Inflammatory macrophage (primary cell): ENCODE measurements at places on chromosomes 3 and 15.

GRCh38 chr15:52677593-52678467 is 1.4 kb downstream of the ATOSA start:
- DNase-seq, result peak; percentile 38

DNA sequence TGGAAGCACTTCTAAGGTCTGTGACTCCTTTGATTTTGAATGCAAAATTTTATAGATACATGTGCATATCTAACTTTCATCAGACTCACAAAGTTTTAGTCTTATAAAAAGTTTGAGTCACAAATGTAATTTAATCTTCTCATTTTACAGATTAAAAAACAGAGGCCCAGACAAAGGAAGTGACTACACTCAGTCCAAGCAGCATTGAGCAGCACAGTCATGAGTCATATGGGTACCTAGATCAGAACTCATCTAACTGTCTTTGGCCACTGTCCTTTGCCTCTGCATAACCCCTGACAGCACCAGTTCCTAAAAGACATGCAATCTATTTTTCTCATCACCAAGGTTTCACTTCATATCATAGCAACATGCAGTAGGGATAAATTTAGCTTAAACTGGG is 210.7 kb upstream of the KCNH8 start:
- no peak for DNase-seq

GRCh38 chr3:139301183-139301582 is 42.6 kb upstream of the MRPS22 start:
- DNase-seq, result no peak

- no peak for DNase-seq
Observed at GRCh38 chr15:74763416-74763815, 14.8 kb downstream of the CYP1A2 start.

- peak; percentile 98 for DNase-seq
Observed at GRCh38 chr15:70348581-70349344, 251.0 kb upstream of the TLE3 start.

GRCh38 chr3:101138817-101139216 is 145.6 kb upstream of the ABI3BP start:
- no peak for DNase-seq

DNA sequence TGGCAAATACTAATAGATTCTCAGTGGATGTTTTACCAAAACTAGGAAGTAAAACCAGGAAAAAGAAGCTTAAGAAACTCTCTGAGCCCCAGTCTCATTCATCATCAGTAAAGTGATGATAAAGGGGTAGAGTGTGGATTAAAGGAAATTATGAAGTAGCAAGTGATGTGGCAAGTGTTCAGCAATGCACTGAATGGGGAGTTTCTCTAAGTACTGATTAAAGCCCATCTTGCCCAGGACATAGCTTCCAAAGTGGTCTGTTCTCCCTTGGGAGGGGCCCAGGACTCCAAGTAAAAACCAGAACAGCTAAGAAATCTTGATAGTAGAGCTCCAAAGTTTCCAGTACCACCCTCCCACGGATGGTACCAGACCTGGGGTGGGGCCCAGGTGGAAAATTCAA is 137.3 kb downstream of the WNT5A start:
- DNase-seq, result no peak

- no peak for DNase-seq
Observed at GRCh38 chr15:90099868-90100831, 2.1 kb downstream of the IDH2 start.

- no peak for DNase-seq
Observed at GRCh38 chr3:134313847-134314587, 60.2 kb downstream of the AMOTL2 start.

DNA sequence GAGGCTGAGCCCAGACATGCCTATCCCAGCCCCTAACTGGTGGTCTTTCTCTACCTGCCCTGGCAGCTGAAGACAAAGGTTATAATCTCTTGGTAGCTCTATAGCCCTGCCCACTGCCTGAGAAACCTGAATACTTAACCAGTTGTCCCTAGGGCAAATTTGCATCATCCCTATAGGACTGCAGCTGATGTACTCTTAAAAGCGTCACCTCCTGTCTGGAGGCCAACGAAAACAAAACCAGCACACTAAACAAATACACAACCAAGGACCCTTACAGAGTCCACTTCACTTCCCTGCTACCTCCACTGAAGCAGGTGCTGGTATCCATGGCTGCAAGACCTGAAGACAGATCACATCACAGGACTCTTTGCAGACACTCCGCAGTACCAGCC is 98.0 kb downstream of the KCNAB1 start:
- DNase-seq, result no peak

DNA sequence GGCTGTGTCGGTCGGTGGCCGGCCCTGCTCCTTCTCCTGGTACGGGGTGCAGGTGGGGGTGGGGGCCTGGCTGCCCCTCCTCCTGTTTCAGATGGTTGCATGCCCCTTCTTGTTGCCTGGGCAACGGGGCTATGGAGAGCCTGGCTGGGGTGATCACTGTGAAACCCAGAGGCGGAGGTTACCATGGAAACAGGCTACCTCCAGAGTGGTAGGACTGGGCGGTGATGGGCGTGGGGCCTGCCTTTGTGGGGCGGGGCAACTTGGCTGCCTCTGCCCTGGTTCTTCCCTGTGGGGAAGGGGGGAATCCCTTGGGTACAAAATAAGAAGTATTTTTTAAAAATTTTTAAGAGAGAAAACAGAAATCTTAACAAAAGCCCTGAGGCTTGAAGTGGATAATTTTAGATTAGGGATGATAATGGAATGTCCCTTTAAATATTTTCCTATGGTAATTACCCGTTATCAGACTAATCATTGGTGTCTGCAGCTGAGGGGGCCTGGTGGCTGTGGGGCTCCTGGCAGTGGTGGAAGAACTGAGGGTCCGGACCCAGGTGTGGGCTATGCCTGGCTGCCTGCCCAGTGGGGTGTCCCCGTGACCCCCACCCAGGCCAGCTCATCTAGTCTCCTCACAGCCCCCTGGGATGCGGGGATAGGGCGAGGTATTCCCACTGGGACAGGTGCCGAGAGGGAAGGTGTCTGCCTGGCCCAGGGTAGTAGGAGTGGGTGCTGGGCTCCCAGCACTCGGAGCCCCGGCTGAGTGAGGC is 32.5 kb downstream of the PLXNA1 start:
- no peak for DNase-seq

DNA sequence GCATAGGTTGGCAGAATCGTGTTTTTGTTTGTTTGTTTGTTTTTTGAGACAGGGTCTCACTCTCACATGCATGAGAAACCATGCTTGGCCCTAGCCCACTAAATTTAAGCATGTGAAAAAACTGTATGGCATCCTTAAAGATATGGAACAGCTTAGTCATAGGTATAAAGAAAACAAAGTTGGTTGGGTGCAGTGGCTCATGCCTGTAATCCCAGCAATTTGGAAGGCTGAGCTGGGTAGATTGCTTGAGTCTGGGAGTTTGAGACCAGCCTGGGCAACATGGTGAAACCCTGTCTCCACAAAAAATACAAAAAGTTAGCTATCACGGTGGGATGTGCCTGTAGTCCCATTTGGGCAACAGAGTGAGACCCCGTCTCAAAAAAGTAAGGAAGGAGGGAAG is 25.2 kb downstream of the EXD1 start:
- no peak for DNase-seq

- DNase-seq, result no peak
Observed at GRCh38 chr15:100740138-100740537, 137.7 kb downstream of the ASB7 start.

DNA sequence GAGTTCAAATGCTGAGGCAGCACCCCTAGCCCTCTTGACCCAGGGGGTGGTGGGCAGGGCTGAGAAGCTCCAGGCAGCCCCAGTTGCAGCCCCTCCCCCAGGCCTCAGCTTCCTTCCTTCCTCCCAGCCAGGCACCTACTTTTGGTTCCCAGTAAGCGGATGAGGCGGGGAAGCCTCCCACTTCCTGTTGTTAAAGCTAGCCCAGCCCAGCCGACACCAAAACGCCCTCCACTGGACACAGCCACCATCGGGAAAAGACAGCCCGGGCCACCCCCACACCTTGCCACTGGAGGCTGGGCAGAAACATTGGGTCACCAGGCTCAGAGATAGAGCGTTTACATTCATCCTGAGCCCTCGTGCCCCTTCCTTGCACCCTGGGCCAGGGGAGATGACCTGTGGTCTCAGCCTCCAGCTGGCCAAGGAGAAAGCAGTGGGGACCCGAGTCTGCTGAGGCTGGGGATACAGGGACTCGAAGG is 3.5 kb downstream of the DUSP7 start:
- peak; percentile 93 for DNase-seq

DNA sequence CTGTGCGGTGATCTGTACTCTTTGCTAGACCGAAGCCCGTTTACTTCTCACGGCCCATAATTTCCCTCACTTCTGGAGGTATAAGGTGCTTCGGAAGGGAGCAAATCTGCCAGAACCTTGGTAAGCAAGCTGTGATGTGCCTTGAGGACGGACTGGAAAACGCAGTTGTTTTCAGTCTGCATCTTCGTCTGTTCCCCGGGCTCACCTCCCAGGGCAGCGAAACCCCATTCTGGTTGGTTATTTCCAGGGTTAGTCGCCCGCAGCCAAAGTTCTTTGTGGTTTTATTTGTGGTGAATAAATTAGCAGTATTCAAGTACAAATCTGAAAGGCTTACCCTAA is 401 bp downstream of the RAMAC start:
- DNase-seq, result peak; percentile 5

DNA sequence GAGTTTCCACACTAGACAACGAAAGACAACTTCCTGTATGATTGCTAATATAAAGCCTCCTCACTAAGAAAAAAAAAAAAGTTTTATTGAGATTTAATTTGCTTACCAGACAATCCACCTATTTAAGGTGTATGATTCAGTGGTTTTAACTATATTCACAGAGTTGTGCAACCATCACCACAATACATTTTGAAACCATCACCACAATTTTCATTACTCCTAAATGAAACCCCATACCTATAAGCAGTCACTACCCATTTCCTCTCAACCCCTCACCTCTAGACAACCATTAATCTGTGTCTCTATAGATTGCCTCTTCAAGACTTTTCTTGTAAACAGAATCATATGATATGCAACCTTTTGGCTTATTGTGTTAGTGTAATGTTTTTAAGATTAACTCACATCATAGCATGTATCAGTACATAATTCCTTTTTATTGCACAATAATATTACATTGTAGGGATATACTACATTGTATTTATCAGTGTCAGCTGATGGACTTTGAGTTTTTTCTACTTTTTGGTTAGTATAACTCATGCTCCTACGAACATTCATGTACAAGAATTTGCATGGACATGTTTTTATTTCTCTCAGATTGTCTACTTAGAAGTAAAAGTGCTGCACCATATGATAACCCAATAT is 339.7 kb downstream of the NLGN1 start:
- DNase-seq, result no peak

DNA sequence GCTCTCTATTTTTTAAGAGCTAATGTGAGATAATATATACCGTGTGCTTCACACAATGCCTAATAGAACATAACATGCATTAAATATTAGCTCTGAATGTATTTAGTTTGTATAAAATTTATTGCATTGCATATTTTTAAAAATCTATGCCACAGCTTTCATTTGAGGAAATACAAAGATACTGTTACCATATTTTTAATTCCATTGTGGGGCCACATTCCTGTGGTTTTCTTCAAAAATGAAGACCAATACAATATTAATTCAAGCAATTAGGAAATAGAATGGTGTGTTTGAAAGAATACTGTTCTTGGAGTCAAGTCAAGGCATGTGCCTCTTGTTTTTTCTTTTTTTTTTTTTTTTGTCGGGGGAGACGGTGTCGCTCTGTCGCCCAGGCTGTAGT is 95.4 kb upstream of the CADPS start:
- no peak for DNase-seq
